GM12878 (cell line): ENCODE measurements at places on chromosomes 5 and 9. TPM values are rescaled to one million over a fixed set of nuclear protein-coding genes. Genes with fewer than 3 reads are reported as not detected.

GRIA1 gene
- not detected in 2 replicates for polyA plus RNA-seq

DNA sequence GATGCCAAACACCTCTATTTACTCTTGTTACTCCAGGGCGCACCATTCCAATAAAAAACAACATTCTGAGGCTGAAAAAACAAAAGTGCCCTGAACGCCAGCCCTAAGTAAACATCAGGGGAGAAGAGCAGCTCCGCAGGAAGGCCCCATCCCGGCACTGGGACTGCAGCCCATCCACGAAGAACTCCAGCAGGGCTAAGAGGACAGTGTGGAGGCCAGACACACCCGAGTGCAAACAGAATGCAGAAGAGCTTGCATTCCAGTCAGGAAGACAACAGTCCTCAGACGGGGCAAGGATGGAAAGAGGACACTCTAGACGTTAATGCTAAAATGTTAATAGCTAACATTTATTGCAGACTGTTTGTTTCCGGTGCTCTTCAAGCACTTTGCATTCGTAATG lies 33.0 kb downstream of the FAM240B start:
- no peak overlapping the region for H3K27ac ChIP-seq
- no peak for DNase-seq
- no peaks in the 10 kb centered on the region for H3K36me3 ChIP-seq
- H3K4me1 ChIP-seq: no peaks in the 10 kb centered on the region
- no peak overlapping the region for H3K4me3 ChIP-seq
- no peaks in the 10 kb centered on the region for H3K27me3 ChIP-seq

RLN2 gene
- polyA plus RNA-seq: 8.2 and 8.3 TPM in 2 replicates

DNA sequence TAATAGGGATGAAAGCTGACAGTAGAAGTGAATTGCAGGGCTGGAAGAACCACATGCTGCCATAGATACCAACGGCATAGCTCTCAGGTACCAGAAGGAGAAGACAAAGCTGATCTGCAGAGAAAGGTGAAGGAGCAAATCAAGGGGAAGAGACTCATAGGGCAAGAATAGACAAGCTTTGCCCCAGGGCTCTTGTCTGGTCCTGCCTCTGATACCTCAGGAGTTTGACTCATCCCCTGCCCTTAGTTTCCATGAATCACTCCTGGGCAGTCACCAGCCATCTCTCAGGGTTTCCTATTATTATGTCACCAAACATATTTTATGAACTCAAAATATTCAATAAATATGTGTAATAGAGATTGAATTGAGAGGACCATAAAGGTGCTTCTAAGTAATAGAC lies 800.9 kb downstream of the DNAH5 start:
- DNase-seq: no peak
- no peaks in the 10 kb centered on the region for H3K36me3 ChIP-seq
- H3K27ac ChIP-seq: no peak overlapping the region
- no peaks in the 10 kb centered on the region for H3K27me3 ChIP-seq
- H3K4me1 ChIP-seq: no peaks in the 10 kb centered on the region
- no peak overlapping the region for H3K4me3 ChIP-seq

MCIDAS gene
- polyA plus RNA-seq: not detected in 2 replicates

GRCh38 chr5:138402640-138403039 lies 36.2 kb upstream of the REEP2 start:
- H3K27ac ChIP-seq: no peak overlapping the region; the same call in 1 of the 2 replicates
- H3K4me1 ChIP-seq: peaks cover 7% of the 10 kb centered on the region; the same call in 1 of the 2 replicates
- no peak overlapping the region for H3K4me3 ChIP-seq
- peaks cover 16% of the 10 kb centered on the region for H3K36me3 ChIP-seq

GRCh38 chr9:75823151-75823550 lies 67.3 kb upstream of the PCSK5 start:
- H3K4me1 ChIP-seq: no peaks in the 10 kb centered on the region
- no peak for DNase-seq
- no peaks in the 10 kb centered on the region for H3K27me3 ChIP-seq
- H3K4me3 ChIP-seq: no peak overlapping the region

GRCh38 chr9:19522558-19522957 lies 113.7 kb downstream of the ACER2 start:
- H3K27me3 ChIP-seq: no peaks in the 10 kb centered on the region
- DNase-seq: no peak
- H3K4me3 ChIP-seq: no peak overlapping the region
- H3K4me1 ChIP-seq: no peaks in the 10 kb centered on the region
- no peaks in the 10 kb centered on the region for H3K36me3 ChIP-seq

OR1L1 gene
- not detected in 2 replicates for polyA plus RNA-seq

GRCh38 chr5:169085636-169086035 lies 215.3 kb downstream of the SLIT3 start:
- no peak overlapping the region for H3K4me3 ChIP-seq
- H3K27me3 ChIP-seq: no peaks in the 10 kb centered on the region; the same call in 1 of the 2 replicates

- H3K4me3 ChIP-seq: peak overlapping the region; percentile 86
- H3K4me1 ChIP-seq: peaks cover 5% of the 10 kb centered on the region
- no peaks in the 10 kb centered on the region for H3K27me3 ChIP-seq
Observed at GRCh38 chr5:79236362-79236969, 535 bp downstream of the JMY start.

DNA sequence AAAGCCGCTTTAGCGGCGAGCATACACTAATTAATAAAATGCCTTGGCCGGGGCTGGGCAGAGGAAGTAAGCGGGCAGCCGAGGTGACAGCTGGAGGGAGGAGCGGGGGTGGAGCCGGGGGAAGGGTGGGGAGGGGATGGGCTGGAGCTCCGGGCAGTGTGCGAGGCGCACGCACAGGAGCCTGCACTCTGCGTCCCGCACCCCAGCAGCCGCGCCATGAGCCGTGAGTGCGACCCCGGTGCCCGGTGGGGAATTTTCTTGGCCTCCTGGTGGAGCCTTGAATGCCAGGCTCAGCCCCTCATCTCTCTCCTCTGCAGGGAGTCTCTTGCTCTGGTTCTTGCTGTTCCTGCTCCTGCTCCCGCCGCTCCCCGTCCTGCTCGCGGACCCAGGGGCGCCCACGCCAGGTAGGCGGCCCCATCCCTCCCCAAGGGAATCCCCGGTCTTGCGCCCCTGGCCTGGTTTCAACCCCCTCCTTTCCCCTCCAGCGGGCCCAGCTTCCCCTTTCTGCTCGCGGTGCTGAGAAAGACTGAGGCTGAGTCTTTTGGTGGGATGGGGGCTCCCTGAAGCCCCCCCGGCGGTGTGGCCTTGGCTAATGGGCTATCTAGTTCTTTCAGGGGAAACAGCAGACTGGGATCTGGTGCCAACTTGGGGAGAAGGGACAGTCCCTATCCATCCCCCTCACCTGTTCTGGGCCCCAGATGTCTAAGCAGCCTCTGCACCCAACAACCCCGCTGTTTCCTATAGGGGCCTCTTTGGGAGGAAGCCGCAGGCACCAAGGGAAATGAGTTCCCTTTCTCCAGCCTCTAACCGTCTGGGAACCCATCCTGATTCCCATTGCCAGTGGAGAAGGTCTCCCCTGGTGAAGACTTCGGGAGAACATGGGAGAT lies at the start of gene PTGS1:
PTGS1 (plus strand) TSS at position 156 of the 887 bp plus-strand sequence; CDS start at position 217, 61 bp downstream.
- peak within 1 kb of the TSS; percentile 57 for H3K4me3 ChIP-seq
- no peaks in the 10 kb centered on the region for H3K36me3 ChIP-seq
- H3K4me1 ChIP-seq: peaks cover 28% of the 10 kb centered on the region
- no peak for DNase-seq

PIP5KL1 gene
- 0.11 and 0.17 TPM in 2 replicates for polyA plus RNA-seq

NTRK2 gene
- 0.78 and 1.1 TPM in 2 replicates for polyA plus RNA-seq
